ENCODE measurements at places on chromosomes 5 and 9. TPM values are rescaled to one million over a fixed set of nuclear protein-coding genes. Genes with fewer than 3 reads are reported as not detected.

CRHBP gene
- total RNA-seq, result not detected

TSC1 gene
- 29.4 TPM for total RNA-seq

STOM gene
- total RNA-seq, result 45.8 TPM

DOCK2 gene
- total RNA-seq, result 47.7 TPM

C5orf34 gene
- total RNA-seq, result 12.6 TPM

TMEM252 gene
- not detected for total RNA-seq

TMEM232 gene
- total RNA-seq, result 0.22 TPM

DNA sequence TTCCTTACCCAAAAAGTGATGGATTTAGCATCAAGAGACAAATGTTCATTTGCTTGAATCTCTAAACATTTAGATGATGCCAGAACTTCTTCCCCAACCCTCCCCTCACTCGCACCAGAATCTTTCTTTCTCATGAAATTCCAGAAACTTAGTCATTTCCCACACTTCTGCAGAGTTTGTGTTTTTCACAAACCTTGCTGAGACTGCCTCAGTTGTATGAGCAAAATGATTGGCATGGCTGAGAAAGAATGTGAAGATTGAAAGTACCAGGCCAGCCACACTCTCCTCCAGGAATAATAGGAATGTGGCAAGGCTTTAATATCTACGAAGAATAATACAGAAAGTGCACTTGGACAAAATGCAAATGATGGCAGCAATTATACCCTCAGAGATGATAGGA is 428.3 kb upstream of the CDH6 start:
- DNase-seq, result peak; percentile 5

GRCh38 chr5:39943811-39944210 is 519.0 kb upstream of the DAB2 start:
- DNase-seq, result no peak

DNA sequence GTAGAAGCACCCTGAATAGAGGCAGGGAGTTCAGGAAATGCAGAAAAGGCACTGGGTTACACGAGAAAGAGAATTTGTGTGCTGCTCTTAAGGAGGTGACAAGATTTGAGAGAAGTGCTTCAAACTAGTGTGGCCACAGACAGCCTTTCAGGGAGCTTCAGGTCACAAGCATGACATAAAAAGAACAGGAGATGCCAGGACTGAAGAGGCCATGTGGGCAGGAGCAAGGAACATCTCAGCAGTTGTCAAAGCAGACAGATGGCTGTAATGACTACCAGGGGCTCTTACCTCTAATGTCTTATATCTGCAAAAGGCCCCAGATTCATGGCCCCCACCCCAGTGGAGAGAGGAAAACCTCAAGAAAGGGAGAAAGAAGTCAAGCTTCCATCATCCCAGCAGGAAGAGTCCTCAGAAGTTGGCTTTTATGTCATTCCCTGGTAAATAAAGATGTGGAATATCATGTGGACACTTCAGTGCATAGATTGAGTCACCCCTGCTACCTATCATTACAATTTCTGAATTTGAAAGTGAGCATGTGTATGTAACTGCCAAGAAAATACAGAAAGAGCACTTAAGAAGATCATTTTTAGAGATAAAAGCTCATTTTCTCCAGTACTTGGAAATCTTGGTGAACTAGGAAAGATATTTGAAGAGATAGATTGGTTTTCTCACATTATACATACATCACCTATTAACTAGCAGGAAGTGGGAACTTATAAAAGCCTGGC is 214.4 kb upstream of the RORB start:
- DNase-seq, result no peak

DNA sequence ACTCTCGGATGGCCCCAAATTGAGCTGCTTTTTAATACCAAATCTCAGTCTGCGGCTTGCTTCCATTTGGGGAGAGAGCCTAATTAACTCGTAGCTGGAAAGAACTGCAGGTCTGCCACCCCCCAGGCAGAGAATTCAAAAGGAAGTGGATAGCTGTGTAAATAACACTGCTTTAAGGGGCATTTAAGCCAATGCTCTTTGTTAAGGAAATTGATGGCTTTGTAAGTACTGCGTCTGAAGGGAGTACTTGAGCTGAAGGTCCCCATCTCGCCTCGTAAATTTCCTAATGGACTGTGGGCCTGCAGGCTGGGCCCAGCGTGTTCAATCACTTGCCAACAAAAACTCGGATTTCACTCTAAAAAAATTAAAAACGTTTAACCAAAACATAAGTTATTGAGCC is 132.7 kb downstream of the PAPPA start:
- DNase-seq, result no peak

- peak; percentile 76 for DNase-seq
Measured at GRCh38 chr9:107471552-107471951, 18.0 kb downstream of the KLF4 start.

GRCh38 chr5:139744471-139745131 is 51.0 kb upstream of the PSD2 start:
- DNase-seq, result no peak

GRCh38 chr5:87354496-87354895 is 58.2 kb downstream of the CCNH start:
- no peak for DNase-seq

GRCh38 chr5:69042500-69042899 is 51.3 kb upstream of the SLC30A5 start:
- no peak for DNase-seq

GRCh38 chr5:127705120-127705892 is 2.1 kb downstream of the CCDC192 start:
- DNase-seq, result peak; percentile 88

DNA sequence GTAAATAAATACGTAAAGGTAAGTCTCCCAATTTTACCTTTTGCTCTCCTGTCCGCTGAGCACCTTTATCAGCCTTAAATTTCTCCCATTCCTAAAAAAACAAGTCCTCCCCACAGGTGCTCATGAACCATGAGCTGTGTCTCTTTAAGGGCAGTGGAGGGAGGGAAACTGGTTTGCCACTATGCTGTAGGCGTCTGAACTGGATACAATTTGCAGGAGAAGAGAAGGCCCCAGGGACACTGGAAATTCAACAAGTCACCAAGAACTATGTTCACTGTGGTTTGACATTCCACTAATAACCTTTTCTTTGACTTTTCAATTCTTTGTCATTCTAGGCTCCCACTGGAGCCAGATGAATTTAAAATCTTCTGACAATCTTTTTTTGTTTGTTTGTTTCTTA is 72.2 kb downstream of the LHFPL2 start:
- no peak for DNase-seq

GRCh38 chr9:99555792-99556191 is 265.9 kb upstream of the NR4A3 start:
- DNase-seq, result peak; percentile 12

- DNase-seq, result peak; percentile 98
Measured at GRCh38 chr5:136058039-136058971, 29.5 kb downstream of the TGFBI start.

- no peak for DNase-seq
Measured at GRCh38 chr5:10286162-10286861, 21.4 kb downstream of the CMBL start.

All from M059J (cell line).